KBM-7 (cell line): ENCODE measurements at places on chromosomes 16 and 17.

DNA sequence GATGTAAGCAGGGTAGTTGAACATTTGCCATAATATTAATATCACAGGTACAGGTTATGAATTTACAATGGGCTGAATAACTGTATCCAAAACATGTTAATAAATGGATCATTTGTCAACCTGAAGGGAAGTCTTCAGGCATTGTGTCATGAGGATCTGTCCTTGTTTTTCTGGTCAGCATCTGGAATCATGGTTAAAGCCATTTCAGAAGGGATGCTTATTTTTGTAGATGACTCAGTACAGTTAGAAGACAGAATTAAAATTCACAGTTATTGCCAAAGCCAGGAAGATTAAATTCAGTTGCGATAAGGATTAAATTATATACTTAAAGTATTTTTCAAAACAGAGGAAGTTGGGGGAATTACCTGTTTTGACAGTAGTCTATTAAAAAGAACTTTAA lies 8.0 kb downstream of the PSMD11 start:
- no peak for DNase-seq

DNA sequence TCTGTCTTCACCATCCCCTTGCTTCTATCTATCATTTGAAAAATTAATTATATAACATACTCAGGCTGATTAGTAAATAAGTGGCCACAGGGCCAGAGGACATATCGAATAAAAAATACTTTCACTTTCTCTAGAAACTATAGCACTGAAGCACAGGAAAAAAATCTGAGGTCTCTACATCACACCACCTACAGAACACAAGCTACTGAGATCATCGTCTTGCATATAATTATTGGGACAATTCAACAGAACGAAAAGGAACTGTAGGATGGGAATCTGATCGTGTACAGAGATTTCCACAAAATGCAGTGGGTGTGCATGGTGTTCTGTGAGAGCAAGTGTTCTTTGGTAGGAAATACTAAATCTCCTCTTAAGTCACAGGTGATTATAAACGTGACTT lies 289.6 kb upstream of the ERCC4 start:
- DNase-seq = no peak

GRCh38 chr17:76314392-76315227 lies 6.5 kb upstream of the QRICH2 start:
- DNase-seq = peak; percentile 21

GRCh38 chr16:64545768-64546167 lies 576.1 kb downstream of the CDH11 start:
- DNase-seq = no peak

DNA sequence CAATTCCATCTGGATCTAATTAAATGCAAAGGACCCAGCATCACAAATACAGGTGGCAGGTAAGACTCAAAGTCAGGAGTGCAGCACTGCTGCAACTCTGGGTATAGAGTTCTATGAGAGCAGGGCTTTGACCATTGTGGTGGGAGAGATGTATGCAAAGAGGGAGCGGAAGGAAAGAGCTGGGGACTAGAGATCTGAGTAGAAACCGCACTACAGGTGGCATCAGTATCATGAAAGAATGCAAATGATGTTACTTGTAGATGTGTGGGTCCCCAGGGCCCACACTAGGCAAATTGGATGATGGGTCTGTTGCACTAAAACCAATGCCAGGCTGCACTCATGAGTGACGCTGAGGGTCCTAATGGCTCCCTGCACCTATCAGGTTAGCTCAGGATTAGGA lies 287.1 kb upstream of the ASIC2 start:
- no peak for DNase-seq

GRCh38 chr16:64159976-64160375 lies 961.9 kb downstream of the CDH11 start:
- no peak for DNase-seq

DNA sequence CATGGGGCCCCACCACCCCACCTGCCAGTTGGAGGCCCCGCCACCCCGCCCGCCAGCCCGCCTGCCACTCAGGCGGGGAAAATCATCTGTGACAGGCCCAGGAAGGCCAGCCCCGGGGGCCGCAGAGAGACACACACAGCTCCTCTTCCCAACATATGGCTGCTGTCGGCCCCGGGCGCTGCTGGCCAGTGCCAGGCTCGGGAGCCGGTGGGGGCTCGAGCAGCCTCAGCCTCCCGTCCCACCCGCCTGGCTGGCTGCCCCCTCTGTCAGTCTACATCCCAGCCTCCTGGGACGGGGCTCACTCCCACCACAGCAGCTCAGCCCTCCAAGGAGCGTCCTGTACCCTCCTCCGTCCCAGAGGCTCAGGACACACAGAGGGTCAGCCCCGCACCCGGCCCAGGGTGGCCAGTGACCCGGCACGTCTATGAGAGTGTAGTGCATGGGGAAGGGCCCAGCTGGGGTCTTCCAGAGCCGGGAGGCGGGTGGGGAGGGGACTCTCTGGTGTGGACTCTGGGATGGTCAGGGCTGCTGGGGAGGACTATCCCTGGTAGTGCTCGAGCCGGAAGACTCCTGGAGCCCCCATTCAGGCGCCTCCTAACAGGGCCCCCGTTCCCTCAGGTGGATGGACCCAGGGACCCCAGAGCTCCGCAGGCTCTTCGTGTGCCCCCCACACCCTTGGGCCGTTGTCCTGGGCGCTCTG lies 3.6 kb upstream of the PRR35 start:
- no peak for DNase-seq

- DNase-seq = peak; percentile 20
Observed at GRCh38 chr16:17282247-17282646, 188.5 kb downstream of the XYLT1 start.

DNA sequence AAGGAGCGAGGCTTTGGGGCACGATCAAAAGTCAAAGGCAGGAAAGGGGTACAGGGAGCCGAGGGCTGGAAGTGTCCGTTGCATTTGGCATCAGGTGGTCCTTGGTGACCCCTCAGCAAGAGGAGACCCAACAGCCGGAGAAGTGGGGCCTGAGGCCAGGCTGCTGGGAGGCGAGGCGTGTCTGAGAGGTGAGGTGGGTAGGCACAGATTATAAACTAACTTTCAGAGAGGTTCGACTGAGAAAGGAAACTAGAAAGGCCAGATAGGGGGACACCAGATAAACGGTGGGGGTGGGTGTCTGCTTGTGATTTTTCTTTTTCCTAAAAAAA lies 3.6 kb downstream of the PECAM1 start:
- no peak for DNase-seq

GRCh38 chr17:29196769-29197515 lies 16.7 kb upstream of the MYO18A start:
- DNase-seq = no peak

GRCh38 chr16:27671410-27671809 lies 121.5 kb downstream of the KATNIP start:
- no peak for DNase-seq

- no peak for DNase-seq
Observed at GRCh38 chr16:59385959-59386358, 651.8 kb upstream of the GOT2 start.

DNA sequence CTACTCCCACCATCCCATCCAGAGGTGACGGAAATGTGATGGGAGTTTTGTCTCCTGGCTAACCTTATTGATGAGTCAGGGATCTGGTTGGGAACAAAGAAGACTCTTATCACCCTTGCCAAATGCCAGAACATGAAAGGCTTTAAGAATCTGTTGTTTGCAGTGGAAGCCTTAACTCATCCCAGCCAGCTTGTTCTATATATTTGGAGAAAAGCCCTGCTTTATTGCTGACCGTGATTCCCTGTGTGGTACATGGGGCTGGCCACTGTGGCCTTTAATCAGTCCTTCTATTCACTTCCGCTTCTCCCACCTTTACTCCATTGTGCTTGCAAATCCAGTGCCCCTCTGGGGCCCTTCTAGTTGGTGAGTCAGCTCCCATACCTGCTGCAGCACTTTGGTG lies 156.6 kb downstream of the PHKB start:
- no peak for DNase-seq

DNA sequence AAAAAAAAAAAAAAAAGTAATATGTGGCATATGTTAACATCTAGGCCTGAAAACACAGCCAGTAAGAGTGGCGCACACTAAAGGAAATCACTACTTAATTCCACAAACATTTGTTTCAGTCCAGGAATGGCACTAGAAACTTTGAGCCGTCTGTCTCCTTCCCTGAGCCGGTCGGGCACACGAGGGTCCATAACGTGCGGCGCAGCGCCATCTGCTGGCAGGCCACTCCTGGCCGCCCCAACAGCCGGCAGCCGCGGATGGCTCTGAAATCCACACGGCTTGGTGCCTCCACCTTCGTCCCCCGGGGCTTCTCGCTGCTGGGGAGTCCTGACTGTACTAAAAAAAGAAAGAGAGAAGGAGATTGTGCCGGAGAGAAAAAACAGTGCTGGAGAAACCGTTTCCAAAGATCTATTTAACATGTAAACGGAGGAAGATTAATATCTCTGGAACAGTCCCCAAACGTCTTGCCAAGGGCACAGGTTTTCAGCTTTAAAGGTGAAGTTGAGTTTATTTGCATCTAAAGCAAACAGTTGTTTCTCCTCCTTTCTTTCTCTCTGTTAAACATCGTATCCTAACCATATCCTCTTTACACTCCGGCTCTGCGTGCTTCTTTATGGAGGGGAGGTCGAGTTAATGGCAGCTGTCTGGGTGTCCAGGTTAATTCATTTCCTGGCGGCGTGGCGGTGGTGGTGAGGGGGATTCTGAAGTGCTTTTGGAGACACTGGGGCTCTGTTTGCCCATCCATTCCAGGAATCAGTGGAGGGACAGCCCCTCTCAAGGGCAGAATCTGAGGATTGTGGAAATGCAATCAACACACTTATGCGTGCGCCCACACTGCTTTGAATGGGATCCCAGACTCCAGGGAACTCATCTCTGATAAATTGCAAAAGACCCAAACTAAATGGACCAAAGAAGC lies 611.3 kb upstream of the SALL1 start:
- DNase-seq = peak; percentile 66

DNA sequence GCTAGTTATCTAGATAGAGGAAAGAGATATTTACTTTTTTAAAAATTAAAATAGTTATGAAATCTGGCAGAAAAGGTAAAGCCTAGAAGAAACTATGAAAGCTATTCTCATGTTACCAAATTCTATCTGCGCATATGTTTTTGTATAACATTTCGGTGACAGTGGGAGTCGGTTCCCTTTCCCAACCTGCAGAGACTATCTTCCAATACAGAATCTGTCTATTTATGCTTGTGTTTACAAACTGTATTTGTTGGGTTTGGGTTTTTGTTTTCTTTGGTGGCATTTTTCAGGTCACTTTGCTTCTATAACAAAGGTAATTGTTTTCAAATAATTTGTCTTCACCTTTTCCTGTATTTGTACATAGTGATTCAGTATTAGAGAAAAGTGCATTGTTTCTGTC lies 69.8 kb downstream of the YPEL2 start:
- no peak for DNase-seq

DNA sequence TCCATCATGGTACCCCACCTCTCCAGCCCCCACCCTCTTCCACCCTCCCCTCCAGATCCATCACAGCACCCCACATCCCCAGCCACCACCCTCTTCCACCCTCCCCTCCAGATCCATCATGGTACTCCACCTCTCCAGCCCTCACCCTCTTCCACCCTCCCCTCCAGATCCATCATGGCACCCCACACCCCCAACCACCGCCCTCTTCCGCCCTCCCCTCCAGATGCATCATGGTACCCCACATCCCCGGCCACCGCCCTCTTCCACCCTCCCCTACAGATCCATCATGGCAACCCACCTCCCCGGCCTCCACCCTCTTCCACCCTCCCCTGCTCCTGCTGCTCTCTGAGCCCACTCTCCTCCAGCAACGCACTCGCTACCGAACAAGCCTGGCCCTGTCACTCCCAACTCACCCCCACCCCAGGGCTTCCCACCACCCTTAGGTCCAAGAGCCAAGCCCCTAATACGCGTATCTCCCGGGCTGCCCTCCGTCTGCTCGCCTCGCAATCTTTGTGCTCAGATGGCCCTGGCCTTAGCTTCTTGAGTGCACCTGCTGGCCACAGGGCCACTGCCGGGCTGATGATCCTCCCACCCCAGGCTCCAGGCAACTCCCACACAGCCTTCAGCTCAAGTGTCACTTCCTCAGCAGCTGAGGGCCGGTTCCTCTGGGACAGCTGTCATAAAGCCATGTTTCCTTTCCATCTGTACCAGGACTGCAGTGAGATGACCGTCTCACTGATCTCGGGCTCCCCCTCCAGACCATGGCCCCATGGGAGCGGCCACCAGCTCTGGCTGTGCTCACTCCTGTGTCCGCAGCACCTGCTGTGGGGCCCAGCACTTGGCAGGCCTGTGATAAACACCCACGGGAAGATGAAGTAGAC lies 25.5 kb downstream of the KDM8 start:
- DNase-seq = peak; percentile 73

GRCh38 chr17:79792341-79792871 lies 4.5 kb downstream of the CBX8 start:
- DNase-seq = no peak

DNA sequence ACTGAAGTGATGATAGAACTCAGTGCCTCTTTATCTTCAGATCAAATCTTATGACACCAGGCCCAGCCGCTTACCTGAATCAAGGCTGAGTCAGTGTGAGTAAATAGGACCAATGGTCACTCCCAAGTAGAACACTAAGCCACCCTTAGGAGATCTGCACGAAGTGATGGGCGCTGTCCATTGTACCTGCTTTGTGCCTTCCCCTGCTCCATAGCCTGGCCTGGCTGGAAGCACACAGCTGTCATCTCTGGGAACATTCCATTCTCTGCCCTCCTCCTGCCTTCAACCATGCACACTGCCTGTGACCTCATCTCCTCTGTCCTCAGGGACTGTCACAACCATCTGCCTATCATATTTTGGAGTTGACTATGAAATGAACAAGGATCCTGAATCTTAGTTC lies 279.5 kb upstream of the ASIC2 start:
- no peak for DNase-seq

DNA sequence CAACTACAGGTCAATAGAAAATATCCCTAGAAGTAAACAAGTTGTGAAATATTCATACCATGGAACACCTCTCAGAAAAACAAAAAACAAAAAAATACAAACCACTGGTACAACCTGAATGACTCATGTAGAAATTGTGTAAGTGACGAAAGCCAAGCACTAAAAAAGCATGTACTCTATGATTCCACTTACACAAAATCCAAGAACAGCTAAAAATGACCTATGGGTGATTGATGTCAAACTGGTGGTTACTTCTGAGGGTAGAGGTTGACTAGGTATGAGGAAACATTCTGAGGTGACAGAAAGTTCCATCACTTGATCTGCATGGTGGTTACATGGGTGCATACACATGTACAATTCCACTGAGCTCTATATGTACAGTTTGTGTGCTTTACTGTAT lies 31.1 kb downstream of the DHRS7C start:
- DNase-seq = no peak

GRCh38 chr16:27258241-27258734 lies 10.3 kb downstream of the NSMCE1 start:
- no peak for DNase-seq

GRCh38 chr17:78615631-78616030 lies 38.4 kb upstream of the DNAH17 start:
- DNase-seq = no peak

DNA sequence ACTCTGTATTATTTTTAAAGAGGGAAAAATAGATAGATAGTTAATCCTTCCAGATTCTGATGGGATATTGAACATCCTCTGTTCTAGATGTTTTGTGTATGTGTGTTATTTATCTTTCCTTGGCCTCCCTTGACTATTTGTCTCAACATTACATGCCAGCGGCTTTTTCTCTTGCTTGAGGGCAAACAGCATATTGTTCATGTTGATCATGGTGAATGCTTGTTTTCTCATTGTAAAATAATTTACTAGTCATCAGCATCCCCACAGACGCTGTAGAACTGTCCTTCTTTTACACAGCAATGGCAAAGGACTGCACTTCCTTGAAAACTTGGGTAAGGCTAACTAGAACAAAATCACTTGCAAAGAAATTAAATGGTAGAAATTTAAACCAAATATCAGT lies 1376.4 kb upstream of the GOT2 start:
- no peak for DNase-seq
